WTC11 (cell line): ENCODE measurements at places on chromosomes 1 and 21. TPM values are rescaled to one million over a fixed set of nuclear protein-coding genes. Genes with fewer than 3 reads are reported as not detected.
A peak's percentile ranks its signal among the peaks of the same experiment; 100 is the strongest.

SPATA17 gene
- 0.34 to 1.3 TPM (median 0.46 TPM) in 3 replicates for total RNA-seq

- H3K27me3 ChIP-seq = peaks cover 7% of the 10 kb centered on the region
- peaks cover 15% of the 10 kb centered on the region for H3K4me1 ChIP-seq
- DNase-seq = no peak
- no peak overlapping the region for H3K27ac ChIP-seq
- no peak overlapping the region for H3K4me3 ChIP-seq
Measured at GRCh38 chr1:1167398-1167821, 6.3 kb upstream of the TTLL10 start.

FMO2 gene
- total RNA-seq = 0.16 to 0.23 TPM in 2 of 3 replicates, not detected in the other

DNA sequence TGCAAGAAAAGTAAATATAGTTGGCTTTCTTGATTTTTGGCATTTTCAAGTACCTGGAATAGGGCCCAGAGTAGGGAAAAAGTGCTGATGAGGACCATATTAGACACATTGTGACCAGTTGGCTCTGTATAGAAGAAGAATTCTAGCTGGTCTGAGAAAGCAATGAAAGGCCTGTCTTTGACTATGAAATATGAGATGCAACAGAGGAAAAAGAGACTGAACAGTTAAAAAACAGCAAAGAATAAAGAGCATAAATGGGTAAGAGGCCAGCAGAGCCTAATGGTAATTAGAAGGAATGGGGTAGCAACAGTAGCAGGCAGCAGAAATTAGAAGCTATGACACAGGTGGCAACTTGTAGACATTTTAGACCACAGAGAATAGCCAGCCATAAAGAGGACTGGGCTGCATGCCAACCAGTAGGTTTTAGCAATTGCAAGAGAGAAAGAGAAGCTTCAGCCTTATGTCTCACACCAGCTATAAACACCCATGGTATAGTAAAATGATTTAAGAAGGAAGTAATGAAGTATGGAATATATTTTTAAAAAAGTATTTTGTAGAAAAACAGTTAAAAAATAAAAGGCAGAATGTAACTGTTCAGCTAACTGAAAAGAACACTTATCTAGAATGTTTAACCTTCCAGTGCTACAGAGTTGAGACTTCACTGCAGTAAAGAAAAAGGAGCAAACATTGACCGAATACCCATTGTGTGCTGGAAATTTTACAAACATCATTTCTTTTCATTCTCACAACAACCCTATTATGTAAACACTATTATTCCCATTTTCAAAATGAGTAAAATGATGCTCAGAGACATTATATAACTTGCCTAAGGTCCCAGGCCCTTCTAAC is 114.1 kb downstream of the LHX4 start:
- DNase-seq = no peak
- no peak overlapping the region for H3K4me3 ChIP-seq
- no peaks in the 10 kb centered on the region for H3K36me3 ChIP-seq
- H3K4me1 ChIP-seq = no peaks in the 10 kb centered on the region
- no peaks in the 10 kb centered on the region for H3K27me3 ChIP-seq

GRCh38 chr1:30719406-30720270 is 3.7 kb downstream of the MATN1 start:
- no peak overlapping the region for H3K27ac ChIP-seq
- H3K4me3 ChIP-seq = peak overlapping the region; percentile 75
- H3K27me3 ChIP-seq = peaks cover 4% of the 10 kb centered on the region
- H3K36me3 ChIP-seq = peaks cover 8% of the 10 kb centered on the region
- peaks cover 4% of the 10 kb centered on the region for H3K4me1 ChIP-seq
- no peak for DNase-seq

- H3K36me3 ChIP-seq = peaks cover 14% of the 10 kb centered on the region
- H3K4me3 ChIP-seq = no peak overlapping the region
- no peak overlapping the region for H3K27ac ChIP-seq
- no peak for DNase-seq
- no peaks in the 10 kb centered on the region for H3K27me3 ChIP-seq
- no peaks in the 10 kb centered on the region for H3K4me1 ChIP-seq
Measured at GRCh38 chr1:27789540-27790041, 16.6 kb downstream of the STX12 start.

DNA sequence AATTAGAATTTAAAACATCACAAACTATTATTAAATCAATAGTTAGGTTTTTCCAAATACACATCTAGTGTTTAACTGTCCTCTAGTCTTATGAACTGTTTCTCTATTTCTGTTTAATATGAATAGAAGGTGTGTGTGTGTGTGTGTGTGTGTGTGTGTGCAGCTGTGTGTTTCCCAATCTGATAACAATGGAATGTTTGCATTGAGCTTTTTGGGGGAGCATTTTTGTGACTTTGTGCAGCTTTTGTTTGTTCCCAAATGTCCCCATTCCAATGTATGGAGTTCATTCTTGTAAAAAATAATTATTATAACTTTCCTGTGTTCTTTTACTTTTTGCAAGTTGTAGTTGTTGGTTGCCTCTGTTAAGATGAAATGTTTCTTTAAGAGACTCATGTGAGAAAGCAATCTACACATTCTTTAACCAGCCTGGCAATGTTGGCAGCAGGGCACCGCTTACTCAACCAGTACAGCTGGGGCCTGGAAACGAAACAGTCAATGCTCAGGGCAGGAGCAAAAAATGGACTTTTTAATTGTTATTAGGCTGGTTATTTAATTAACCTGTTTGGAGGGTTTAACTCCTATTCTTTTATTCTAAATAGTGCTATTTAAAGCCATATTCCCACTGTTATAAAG is 354.3 kb downstream of the SRGAP2C start:
- H3K27me3 ChIP-seq = no peaks in the 10 kb centered on the region
- peak overlapping the region; percentile 68 for H3K4me3 ChIP-seq
- peaks cover 12% of the 10 kb centered on the region for H3K36me3 ChIP-seq
- H3K4me1 ChIP-seq = peaks cover 21% of the 10 kb centered on the region

DNA sequence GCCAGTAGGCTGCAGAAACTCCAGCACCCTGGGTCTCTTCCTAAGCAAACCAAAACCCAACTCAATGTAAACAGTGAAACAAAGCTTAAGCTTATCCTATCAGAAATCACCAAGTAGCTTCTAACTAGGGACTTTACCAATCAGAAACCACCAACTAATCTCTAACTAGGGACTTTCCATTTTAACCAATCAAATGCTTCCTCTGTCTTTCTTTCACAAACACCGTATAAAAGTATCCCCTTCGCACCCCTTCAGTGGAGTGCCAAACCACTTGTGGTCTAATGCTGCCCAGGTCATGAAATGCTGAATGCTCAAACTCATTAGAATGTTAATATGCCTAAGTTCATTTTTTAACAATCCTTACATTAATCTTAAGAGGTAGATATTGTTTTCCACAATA is 250.5 kb upstream of the DUSP10 start:
- H3K4me3 ChIP-seq = no peak overlapping the region
- no peak for DNase-seq
- H3K36me3 ChIP-seq = no peaks in the 10 kb centered on the region

DYNLT5 gene
- total RNA-seq = 1.3 to 1.8 TPM (median 1.6 TPM) in 3 replicates

GRCh38 chr1:10309243-10310011 is 89.4 kb upstream of the PGD start:
- no peak overlapping the region for H3K27ac ChIP-seq
- peaks cover 12% of the 10 kb centered on the region; the same call in 1 of the 2 replicates for H3K36me3 ChIP-seq
- H3K4me1 ChIP-seq = no peaks in the 10 kb centered on the region
- DNase-seq = no peak

DNA sequence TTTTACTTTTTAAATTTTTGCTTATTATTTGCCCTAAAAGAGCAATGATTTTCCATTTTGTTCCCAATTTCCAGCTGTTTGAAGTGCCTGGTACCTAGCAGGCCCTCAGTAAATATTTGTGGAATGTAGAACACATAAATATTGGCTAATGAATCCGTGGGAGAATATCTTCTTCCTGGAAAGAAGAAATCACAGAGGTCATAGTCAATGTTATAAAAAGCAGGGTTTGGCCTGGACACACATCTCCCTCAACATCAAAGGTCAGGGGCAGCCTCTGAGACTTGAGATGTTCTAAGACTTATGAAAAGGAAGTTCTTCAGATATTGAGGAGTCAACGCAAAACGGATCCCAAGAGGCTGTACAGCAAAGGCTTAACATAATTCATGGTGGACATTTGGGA is 358.1 kb downstream of the HHAT start:
- no peak overlapping the region for H3K4me3 ChIP-seq
- no peaks in the 10 kb centered on the region for H3K4me1 ChIP-seq
- H3K36me3 ChIP-seq = no peaks in the 10 kb centered on the region

DNA sequence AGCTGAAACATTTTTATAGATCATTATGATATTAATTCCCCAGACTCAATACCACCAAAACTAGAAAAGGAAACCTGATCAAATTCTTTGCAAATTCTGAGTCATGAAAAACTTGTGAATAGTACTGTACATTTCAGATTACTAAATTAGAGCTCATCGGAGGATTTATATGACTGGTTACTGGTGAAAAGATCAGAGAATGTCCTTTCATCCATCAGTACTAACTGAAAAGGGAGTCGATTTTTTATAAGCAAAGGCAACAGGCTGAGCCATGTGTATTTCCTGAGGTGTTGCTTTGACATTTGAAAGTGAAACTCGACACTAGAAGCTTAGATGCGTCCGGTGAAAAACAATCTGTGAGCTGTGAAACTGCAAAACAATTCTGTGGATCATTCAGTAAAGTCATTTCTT is 155.7 kb downstream of the TNFSF18 start:
- H3K4me3 ChIP-seq = no peak overlapping the region
- no peak overlapping the region for H3K27ac ChIP-seq
- DNase-seq = no peak
- H3K4me1 ChIP-seq = peaks cover 13% of the 10 kb centered on the region
- no peaks in the 10 kb centered on the region for H3K27me3 ChIP-seq
